Left renal cortex interstitium (tissue), 4 donors: ENCODE measurements at places on chromosomes 6 and 20. TPM values are rescaled to one million over a fixed set of nuclear protein-coding genes. Genes with fewer than 3 reads are reported as not detected.

DNA sequence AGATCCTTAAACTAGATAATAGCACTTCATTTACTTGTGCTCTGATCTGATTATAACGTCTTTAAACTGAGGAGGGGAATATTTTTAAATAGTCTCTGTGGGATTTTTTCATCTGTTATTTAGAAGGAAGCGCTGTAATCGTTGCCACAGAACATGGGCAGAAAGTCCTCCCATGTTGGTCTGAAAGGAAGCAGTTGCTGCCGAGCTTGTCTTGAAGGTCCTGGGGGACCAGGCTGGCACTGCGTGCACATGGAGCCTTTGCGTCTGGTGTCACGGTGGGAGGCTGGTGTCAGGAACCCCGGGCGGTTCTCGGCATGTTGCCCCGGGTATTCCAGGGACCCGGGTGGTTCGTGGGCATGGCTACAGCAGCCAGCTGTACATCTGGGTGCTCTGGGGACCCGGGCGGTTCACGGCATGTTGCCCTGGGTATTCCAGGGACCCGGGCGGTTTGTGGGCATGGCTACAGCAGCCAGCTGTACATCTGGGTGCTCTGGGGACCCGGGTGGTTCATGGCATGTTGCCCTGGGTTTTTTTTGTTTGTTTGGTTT is 11.5 kb downstream of the TPD52L2 start:
- no peak for DNase-seq

Gene GJA10
- 0.11 TPM for polyA plus RNA-seq

GRCh38 chr6:119633461-119633860 is 283.9 kb upstream of the MAN1A1 start:
- DNase-seq, result no peak

- no peak for DNase-seq
Measured at GRCh38 chr20:48321271-48321670, 506.5 kb downstream of the PREX1 start.

DNA sequence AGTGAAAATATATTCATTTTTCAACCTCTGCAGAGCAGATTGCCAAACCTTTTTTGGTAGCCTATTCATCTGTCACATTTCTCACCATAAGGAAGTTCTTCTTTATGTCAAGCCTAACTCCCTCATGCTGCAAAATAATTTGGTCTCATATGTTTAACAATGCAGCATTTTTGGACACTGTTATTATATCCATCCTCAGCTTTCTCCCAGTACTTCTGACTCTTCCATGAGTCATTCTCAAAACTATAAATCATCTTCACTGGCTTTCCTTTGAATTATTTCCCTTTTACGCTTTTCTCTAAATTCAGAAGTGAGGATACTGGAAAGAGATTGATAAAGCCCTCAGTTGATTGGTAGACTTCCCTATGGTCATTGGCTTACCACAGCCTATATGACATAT is 192.2 kb downstream of the TPBG start:
- no peak for DNase-seq

Gene POM121L2
- polyA plus RNA-seq, result not detected

- no peak for DNase-seq
Measured at GRCh38 chr6:16965689-16966088, 136.2 kb upstream of the STMND1 start.

Gene THEMIS
- polyA plus RNA-seq, result not detected
